ENCODE measurements at places on chromosomes 1 and 21.

DNA sequence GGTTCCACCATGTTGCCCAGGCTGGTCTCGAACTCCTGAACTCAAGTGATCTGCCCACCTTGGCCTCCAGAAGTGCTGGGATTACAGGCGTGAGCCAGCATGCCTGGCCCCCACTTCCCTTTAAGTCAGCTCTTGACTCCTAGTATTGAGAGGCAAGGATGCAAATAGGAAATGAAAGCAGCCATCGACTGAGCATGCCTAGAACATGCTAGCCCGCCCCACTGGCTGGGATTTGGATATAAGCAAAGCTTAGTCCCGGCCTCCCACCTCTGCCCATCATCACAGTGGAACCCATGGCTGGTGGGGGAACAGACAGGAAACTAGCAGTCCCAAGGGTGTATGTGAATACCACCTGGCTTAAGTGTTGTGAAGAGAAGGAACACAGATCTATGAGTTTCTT is 10.5 kb downstream of the C1orf167 start:
- no peak for DNase-seq

GRCh38 chr1:186420311-186420710 is 40.6 kb downstream of the PDC start:
- DNase-seq: no peak

GRCh38 chr1:226162898-226163297 is 23.6 kb downstream of the ACBD3 start:
- DNase-seq: no peak

- DNase-seq: no peak
These were observed 18.2 kb downstream of the LDLRAP1 start for GRCh38 chr1:25561421-25562100.

DNA sequence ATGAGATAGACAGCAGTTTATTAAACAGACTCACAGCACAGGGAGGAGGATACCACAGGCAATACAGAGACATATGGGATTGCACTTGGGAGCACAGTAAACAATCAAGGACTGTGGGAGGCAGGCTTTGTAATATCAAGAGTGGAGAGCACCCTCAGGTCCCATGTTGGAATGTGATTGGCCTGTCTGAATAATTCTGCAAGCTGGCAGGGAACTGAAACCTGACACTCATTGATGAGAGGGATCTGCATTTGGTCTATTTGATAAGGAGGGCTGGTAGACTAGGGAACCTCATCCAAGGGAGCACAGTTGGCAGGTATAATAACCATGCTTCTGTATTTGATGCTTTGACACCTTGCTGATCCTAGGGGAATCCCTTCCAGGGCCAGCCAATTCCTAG is 69.9 kb upstream of the PRMT6 start:
- no peak for DNase-seq

GRCh38 chr1:116460261-116460660 is 87.2 kb downstream of the ATP1A1 start:
- DNase-seq: no peak

GRCh38 chr1:171141688-171142415 is 43.2 kb upstream of the FMO2 start:
- no peak for DNase-seq

GRCh38 chr1:193176788-193177187 is 9.6 kb downstream of the B3GALT2 start:
- no peak for DNase-seq

- no peak for DNase-seq
These were observed 141.4 kb downstream of the SYT2 start for GRCh38 chr1:202568826-202569225.

DNA sequence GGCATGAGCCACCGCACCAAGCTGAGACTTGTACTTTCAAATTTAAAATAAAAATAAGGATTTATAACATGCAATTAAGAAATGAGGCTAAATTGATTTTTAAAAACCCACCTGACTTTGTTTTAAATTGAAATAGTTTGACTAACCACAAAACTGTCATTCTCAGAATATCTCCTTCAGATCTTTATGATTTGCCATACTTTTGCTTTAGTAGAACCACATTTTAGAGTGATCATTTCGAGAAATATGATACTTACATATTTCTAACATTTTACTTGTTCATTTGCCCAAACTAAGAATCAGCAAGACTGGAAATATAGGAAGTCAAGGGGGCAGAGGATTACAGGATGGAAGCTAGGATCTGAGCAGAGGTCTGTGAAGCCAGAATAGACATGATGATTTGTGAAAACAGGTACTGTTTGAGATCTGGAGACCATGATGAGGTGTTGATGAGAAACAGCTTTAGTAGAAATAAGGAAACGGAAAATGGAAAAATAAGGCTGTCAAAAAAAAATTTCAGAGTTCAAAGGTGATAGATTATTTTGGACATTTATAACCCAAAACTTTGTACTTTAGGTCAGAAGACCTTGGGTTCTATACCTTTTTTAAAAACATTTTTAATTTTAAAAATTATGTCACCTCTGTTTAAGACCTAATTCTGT is 44.8 kb downstream of the GIPC2 start:
- DNase-seq: no peak

DNA sequence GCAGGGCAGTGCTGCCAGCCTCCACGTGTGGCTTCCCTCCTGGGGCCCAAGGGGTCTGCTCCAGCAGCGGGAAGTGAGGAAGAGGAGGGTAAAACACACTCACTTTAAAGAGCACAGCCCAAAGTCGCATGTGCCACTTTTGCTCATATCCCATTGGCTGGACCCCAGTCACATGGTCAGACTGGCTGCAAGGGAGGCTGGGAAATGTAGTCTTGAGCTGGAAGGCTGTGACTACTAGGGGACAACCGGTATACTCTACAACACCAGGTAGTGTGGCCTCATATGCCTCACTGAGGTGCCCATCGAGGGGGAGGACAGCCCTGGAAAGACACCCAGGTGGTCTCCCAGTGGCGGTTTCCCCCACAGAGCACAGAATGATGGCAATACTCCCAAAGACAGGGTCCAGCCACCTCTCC is 45.2 kb downstream of the CAMK2N1 start:
- peak; percentile 71 for DNase-seq

DNA sequence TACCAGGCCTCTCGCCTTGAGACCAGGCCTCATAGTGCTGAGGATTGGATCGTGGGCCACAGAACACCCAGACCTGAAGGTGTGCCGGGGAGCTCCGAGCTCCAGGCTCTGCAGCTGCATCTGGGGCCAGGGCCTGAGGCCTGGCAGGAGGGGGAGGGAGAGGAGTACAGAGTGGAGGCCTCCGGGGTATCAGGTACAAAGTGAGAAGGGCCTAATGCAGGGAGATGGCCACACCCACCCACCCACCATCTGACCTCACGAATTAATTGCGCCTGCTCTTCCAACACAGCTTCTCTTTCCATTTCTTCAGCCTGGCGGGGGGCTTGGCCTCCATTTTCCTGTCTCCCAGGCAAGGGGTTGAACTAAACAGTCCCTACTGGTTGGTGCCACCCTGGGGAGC is 99.4 kb upstream of the ARHGEF16 start:
- DNase-seq: no peak

DNA sequence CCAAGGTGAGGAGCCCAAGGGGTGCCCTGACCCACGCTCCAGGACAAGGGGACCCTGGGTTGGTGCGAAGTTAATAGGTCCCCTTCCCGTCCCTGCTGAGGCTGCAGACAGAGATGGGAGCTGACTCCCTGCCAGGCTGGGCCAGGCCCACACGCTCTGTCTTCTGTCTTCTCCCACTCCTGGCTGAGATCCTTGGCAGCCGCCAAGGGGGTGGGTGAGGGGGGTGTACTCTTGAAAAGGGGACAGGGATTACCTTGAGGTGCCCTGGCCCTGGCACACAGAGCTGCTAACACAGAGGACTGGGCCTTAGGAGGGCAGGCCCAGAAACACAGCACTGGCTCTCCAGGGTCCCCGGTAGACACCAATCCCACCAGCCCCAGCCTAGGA is 11.0 kb upstream of the CTRC start:
- no peak for DNase-seq

DNA sequence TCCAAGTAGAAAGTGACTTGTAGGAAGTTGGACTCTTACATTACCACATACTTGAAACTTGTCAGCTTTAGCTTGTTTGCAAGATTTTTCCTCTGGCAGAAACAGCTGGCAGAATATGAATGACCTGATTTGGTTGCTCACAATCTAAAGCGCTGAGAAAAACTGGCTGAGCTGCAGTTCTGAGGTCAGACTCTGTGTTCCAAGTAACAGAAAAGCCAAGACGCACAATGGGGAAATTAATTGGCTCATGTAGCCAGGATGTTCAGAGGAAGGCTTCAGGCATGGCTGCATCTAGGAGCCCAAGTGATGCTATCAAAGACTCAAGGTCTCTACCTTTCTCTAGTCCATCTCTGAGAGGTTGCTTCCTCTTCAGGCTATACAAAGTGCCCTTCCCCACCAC is 27.0 kb downstream of the ALPL start:
- DNase-seq: no peak

DNA sequence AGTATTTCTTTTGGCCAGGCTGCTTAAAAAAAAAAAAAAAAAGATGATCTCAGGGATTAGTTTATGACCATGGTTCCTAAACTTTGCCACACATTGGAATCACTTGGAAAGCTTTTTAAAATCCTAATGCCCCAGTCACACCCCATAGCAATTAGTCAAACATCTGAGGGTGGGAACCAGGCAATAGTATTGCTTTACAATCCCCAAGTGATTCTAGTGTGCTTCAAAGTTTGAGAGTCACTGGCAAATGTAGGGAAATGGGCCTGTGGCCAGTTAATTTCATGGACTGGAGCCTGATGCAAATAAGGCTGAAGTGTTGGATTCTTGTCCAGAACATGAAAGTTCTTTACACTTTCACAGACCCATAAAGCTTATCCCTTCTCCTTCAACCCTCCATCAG is 374.6 kb upstream of the ESRRG start:
- DNase-seq: no peak

- peak; percentile 20 for DNase-seq
These were observed 423 bp downstream of the URB1 start for GRCh38 chr21:32392299-32392879.

DNA sequence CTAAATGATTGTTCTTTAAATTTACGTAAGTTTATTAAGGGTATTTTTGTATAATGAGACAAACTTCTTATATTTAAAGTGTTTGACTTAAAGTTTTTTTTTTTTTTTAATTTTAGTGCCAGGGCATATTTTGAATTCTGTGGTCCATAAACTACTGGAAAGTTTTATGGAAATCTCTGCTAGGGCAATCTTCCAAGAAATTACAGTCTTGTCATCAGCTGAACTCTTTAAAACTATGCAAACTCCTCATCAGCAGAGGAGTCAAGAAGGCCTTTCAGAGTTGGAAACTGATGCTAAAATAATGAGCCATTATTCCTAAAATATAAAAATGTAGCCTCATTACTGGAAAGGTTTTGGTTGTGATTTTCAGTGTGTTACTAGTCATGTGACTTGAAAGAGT is 1201.9 kb downstream of the BRINP3 start:
- DNase-seq: no peak

- DNase-seq: no peak
These were observed 74.7 kb upstream of the OLFM3 start for GRCh38 chr1:102071451-102071850.

DNA sequence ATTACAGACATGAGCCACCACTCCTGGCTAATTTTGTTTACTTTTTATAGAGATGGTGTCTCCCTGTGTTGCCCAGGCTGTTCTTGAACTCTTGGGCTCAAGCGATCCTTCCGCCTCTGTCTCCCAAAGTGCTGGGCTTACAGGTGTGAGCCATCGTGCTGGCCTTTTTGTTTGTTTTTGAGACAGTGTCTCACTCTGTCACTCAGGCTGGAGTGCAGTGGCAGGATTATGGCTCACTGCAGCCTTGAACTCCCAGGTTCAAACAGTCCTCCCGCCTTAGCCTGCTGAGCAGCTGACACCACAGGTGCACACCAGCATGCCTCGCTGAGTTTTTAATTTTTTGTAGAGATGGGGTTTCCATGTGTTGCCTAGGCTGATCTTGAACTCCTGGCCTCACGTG is 49.1 kb downstream of the ADARB1 start:
- no peak for DNase-seq

DNA sequence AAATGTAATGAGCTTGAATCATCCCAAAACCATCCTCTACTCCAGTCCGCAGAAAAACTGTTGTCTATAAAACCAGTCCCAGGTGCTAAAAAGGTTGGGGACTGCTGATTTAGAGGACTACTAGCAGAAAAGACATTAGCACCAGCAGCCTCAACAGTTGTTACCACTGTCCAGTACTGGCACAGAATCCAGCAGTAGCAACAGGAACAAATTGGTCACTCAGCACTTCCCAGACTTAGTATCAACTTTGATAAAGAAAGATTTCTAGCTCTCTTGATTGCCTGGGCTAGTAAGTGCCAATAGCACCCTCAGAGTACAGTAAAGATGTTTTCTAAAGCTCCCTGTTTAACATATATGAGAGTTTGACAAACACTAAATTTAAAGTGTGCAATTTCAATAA is 127.9 kb downstream of the FAF1 start:
- no peak for DNase-seq

DNA sequence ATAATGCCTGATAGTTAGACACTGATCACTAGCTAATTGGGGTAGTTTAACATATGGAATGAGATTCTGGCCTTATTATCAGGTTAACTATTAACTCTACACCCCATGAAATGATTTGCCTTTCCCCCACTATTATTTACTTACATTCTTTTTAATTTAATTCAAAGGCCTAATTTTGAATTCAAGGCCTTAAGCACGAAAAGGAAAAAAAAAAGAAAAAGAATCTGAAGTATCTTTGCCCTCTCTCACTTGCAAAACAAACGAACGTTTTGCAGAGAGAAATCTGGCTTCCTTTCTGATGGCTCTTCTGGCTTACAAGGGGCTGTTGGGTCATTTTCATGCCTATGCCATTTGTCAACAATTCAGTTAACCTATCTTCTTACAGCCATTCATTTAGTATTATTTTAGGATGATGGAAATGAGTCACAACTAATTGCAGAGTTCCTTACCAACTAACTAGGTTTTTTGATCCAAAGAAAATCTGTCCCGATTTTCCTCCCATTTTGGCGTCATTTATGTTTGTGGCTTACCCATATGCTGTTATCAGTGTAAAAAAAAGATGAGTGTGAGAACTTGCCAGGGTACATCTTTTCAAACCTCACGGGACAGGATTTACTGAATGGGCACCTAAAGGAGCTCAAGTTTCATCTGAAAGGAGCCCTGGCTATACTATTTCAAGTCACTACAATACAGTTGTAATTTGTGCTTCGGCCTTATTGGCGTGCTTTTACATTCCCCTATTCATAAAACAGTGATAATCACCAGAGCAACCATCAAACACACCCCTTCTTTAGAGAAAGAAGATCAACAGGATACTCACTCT is 1.9 kb upstream of the ERRFI1 start:
- no peak for DNase-seq

- no peak for DNase-seq
These were observed 7.5 kb upstream of the PLCH2 start for GRCh38 chr1:2468540-2468939.
